ENCODE measurements at places on chromosomes 5 and 9.

DNA sequence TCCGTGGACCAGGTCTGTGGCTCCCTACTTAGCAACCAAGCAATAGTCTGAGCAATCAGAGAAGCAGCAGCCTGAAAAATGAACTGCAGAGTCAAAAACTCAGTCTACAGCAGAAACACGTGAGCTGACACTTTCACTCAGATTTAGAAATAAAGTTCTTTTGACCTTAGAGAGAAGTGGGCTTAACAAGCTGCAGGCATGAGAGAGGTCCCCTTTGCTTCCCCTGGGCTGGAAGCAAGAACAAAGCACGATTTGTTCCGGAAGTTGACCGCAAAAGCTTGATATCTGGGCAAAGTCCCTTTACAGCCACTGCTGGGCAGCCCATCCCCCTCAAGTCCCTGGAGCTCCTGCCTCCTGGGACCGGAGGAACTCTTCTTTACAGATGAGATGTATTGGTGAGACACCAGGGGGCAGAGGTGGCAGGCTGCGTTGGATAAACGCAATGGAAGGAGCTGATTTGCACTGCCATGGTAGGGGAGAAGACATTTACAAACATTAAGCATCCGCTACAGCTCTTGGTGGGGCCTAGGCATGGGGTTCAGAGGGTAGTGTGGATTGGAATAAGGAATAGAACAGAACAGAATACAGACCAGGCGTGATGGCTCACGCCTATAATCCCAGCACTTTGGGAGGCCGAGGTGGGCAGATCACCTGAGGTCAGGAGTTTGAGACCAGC is 5.8 kb upstream of the SOWAHA start:
- no peak for DNase-seq

DNA sequence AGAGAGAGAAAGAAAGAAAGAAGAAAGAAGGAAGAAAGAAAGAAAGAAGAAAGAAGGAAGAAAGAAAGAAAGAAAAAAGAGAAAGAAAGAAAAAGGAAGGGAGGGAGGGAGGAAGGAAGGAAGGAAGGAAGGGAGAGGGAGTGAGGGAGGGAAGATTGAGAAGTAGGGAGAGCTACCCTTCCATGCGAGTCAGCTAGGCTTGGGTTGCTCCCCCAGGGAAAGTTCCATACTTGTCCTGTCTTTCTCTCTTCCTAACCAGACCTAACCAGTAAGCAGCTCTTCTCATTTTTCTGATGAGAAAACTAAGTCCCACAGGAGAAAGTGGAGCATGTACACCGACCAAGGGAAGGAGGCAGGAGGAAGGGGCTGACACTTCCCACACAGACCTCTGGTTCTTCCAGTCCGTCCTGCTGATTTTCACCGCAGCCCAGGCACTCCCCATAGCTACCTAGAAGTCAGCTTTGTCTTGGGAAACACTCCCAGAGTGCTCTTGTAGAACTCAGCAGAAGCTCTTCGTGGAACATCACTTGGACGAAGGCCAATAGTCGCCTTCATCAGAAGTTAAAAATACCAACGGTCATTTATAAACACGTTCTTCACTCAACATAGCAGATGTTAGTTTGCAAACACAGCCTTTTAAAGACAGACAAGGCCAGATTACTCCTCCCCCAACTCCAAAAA is 29.0 kb upstream of the ENTREP1 start:
- DNase-seq: no peak

GRCh38 chr9:79565245-79565644 is 6.5 kb upstream of the TLE4 start:
- no peak for DNase-seq

DNA sequence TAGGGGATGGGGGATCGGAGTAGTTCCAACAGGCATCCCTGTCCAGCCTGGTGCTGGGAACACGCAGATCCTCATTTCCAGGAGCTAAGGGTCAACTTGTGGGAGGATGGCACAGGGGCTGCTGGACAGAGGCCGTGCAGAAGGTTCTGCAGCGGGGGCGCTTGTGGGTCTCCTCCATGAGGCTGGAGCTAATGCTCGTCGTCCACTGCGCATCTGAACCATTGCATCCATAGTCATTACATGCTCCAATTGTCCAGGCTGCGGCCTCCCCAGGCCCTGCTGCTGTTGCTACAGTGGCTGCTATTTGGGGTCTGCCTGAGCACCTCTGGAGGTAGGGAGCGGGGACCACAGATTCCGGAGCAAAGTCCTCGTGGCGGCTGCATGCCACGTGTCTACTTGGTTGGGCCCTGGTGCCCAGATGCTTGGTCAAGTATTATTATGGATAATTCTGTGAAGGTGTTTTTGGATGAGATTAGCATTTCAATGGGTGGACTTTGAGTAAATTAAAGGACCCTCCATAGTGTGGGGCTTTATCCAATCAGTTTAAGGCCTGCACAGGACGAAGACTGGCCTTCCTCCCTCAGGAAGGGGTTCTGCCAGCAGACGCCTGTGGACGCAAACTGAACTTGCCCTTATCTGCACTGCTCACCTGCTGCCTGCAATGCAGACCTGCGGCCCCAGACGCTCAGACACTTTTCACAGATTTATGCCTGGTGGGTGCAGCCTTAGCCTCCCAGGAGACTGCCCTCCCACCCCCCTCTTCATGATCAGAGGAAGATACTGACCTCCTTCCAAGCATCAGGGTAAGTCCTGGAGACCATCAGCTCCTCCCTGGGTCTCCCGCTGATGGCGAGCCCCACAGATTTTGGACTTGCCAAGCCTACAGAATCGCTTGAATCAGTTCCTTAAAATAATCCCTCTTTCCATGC is 127.5 kb upstream of the IRX4 start:
- no peak for DNase-seq

- no peak for DNase-seq
Observed at GRCh38 chr5:88290801-88291200, 22.2 kb upstream of the TMEM161B start.

DNA sequence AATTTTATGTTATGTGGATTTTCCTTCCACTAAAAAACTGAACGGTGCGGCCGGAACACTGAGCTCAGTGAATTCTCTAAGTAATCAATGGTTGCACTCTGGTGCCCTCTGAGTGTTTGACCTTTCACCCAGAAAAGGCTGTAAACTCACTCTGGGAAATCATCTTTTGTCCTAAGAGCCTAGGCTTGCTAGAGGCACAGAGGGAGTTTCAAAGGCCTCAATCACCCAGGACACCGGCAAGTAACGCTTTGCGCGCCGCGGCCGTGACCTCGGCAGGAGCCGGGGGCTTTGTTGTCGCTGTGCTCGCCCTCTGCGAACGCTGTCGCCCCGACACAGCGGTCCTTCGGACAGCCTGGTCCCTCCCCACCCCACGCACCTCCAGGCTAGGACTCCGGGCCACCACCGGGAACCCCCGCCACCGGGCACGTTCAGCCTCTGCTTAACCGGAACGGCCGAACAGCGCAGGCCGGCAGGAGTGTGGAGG is 703 bp downstream of the ISCA1 start:
- DNase-seq: no peak

DNA sequence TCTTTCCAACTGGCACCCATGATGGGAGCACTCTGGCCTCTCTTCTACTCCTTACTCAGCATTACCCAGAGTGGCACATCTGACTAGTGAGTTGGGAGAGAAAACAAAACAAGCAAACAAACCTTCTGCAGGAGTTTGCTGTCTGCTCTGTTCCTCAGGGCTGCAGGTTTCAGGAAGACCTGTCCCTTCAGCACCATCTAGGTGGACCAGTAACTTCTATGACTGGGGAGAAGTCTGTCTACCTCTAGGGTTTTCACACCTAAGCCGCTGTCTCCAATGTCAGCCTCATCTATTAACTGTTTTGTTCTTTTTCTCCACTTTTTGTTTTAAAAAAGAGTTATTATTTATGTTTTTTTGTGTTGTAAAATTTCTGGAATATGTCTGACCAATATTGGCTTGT is 58.7 kb downstream of the RAB3C start:
- no peak for DNase-seq

- DNase-seq: no peak
Observed at GRCh38 chr9:78713614-78714405, 416.9 kb downstream of the PSAT1 start.

- DNase-seq: no peak
Observed at GRCh38 chr5:92633875-92634487, 947.0 kb downstream of the NR2F1-AS1 start.

DNA sequence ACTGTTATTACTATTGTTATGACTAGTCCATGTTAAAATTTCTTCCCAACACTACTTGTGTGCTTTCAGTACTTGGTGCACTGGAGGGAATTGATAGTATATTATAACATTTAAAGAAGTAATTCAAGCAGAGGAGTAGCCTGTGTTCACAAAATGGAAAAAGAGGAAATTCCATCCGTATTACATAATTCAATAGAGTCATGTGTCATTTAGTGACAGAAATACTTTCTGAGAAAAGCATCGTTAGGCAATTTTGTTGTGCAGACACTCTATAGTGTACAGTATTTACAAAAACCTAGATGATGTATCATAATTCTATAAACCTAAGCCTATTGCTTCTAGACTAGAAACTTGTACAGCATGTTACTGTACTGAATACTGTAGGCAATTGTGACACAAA is 78.3 kb upstream of the PCSK5 start:
- no peak for DNase-seq

DNA sequence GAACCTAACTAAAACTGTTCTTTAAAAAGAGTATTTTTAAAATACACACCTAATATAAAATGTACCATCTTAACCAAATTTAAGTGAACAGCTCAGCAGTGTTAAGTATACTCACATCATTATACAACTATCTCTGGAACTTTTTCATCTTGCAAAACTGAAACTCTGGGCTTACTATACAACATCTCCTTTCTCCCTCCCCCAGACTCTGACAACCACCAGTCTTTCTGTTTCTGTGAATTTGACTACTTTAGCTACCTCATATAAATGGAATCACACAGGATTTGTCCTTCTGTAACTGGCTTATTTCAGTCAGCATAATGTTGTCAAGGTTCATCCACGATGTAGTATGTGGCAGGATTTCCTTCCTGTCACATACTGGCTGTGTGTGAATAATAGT is 93.5 kb downstream of the FOXD1 start:
- DNase-seq: no peak

- DNase-seq: no peak
Observed at GRCh38 chr5:43769571-43770355, 166.8 kb downstream of the NNT start.

DNA sequence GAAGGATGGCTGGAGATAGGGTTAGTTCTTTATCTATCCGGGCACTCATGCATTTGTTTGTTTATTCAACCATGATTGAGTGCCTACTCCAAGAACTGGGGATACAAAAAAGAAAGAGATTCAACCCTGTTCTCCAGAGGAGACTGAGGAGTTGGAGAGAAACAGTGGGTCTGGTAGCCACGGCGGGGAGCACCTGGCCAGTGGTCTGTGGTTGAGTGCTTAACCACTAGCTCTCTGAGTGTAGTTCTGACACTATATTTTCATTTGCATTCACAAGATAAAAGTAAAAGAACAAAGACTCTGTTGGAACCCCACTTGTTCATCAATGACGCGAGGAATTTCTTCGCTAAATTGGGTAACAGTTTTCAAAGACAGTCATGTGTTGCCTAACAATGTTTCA is 295.5 kb upstream of the MSX2 start:
- DNase-seq: no peak

All from NCI-H1092 (cell line).